ENCODE measurements at places on chromosomes 3 and 15.

- no peak for DNase-seq
These were observed 220.5 kb upstream of the ADAMTS9 start for GRCh38 chr3:64908251-64908685.

DNA sequence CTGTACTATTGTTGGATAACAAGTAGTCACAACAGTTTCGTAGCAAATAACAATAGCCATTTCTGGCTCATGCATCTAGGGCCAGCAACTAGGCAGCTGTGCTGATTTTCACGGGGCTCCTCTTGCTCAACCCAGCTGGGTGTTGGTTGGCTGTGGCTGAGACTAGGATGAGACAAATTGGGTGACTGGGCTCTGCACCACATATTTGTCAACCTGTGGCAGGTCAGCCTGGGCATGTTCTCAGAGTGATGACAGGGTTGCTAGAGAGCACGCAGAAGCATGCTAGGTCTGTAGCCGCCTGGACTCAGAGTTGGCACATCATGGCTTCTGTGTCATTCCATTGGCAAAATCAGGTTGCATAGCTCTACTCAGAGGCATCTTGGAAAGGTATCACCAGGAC is 175.9 kb downstream of the OTOL1 start:
- no peak for DNase-seq

- no peak for DNase-seq
These were observed 55.7 kb upstream of the APEH start for GRCh38 chr3:49618412-49618811.

- no peak for DNase-seq
These were observed 137.3 kb downstream of the CACNA2D3 start for GRCh38 chr3:54259636-54260035.

- no peak for DNase-seq
These were observed 231.8 kb downstream of the TP63 start for GRCh38 chr3:189863031-189863430.

- DNase-seq, result no peak
These were observed 5.0 kb upstream of the KPNA1 start for GRCh38 chr3:122519693-122520092.

DNA sequence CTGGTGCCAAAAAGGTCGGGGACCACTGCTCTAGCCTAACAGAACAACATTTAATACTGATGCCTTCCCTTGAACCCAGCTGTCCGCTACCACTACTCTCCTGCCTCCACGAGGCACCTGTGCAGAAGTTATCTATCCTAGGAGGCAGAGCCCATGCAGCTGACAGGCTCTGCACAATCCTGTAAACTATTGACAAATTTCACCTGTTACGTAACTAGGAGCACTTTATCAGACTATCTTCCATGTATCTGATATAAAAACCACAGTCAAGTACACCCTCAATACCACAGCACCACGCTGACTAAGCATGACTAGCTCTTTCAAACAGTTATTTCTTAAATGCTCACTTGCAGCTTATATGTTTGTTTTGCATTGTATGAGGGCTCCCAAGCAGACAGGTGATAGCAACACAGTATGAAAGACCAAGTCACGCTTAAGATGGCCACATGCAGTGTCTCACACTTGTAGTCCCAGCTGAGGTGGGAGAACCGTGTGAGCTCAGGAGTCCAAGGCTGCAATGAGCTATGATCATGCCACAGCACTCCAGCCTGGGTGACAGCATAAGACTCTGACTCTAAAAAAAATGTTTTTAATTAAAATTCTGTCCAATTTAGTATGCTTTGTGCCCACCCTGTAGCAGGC is 4.5 kb upstream of the IL17RC start:
- DNase-seq, result no peak

- DNase-seq, result no peak
These were observed 127.6 kb downstream of the ARNT2 start for GRCh38 chr15:80531796-80532195.

GRCh38 chr3:160618878-160619277 is 53.5 kb upstream of the KPNA4 start:
- DNase-seq, result no peak

- DNase-seq, result no peak
These were observed 71.0 kb downstream of the B3GNT5 start for GRCh38 chr3:183324083-183324482.

- no peak for DNase-seq
These were observed 58.5 kb downstream of the ADAMTS7 start for GRCh38 chr15:78752492-78753358.

DNA sequence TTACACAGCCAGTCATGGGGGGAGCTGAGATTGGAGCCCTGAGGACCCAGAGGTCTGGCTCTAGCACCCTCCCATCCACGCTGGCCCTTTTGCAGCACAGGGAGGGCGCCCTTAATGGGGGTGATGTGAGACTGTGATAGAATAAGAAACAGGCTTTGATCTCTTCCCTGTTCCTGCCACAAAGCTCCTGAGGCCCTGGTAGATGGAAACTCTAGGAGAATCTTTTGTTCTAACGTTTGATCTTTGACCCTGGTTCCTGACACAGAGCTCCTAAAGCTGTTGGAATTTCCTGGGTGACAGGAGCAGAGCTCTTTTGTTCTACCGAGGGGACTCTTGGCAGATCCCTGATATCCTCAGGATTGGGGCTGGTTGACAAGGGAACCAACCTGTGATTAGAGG is 1.2 kb upstream of the UROC1 start:
- DNase-seq, result no peak

DNA sequence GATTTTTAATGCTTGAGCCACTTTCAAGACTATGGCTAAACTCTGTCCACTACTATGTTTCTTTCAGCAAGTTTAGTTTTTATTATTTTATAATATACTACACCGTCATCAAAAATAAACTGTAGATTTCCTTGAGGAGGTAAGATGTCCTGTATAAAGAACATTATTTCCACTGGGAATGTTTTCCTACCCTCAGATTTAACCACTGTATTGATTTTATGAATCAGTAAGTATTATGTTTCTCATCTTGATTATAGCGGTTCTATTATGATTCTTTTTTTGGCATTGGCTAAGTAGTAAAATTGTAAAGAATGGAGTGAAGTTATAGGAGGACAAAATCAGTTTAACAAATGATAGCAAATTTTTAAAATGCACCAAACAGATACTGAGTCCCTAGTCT is 44.4 kb downstream of the ADAM10 start:
- DNase-seq, result no peak

GRCh38 chr15:95475067-95475466 is 855.4 kb upstream of the NR2F2 start:
- no peak for DNase-seq

GRCh38 chr15:57789225-57789624 is 82.7 kb downstream of the POLR2M start:
- no peak for DNase-seq

GRCh38 chr3:165635791-165636683 is 201.2 kb downstream of the BCHE start:
- no peak for DNase-seq

- DNase-seq, result no peak
These were observed 387 bp downstream of the GNB4 start for GRCh38 chr3:179450901-179451264.

- no peak for DNase-seq
These were observed 51.3 kb upstream of the MTMR10 start for GRCh38 chr15:31042751-31043150.

DNA sequence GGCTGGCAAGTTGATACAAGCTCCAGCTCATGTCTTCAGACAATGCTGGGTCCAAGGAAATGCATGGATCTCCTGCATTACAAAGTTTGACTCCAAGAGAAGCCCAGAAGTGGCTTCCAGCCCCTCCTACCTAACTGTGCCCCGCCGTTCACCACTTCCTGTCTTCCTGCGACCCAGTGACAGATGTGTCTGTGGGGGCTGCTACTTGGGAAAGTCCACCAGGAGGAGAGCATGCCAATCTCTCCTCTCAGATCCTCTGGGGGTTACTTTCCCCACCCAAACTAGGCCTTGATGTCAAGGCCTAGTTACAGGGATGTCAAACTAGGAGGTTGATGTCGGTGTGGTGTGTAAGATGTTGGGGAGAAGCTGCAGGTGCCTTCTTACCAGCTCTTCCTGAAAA is 133.6 kb upstream of the RASGRP1 start:
- no peak for DNase-seq

DNA sequence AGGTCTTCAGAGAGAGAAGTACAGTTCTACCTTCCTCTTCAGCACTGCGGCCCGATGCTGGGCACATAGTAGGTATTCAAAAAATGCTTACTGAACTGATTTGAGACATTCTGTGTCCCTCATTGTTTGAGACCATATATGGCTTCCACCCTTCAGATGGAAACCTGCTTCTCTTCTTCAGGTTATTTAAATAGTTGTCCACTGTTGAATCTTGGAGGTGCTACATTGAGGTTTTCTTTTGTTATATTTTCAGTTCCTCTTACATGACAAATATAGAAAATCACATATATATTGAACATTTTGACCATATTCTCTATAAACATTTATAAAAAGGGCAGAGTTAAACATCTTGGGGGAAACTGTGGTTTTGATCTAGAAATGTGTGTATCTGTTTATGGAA is 200.2 kb upstream of the LRRC3B start:
- DNase-seq, result no peak

DNA sequence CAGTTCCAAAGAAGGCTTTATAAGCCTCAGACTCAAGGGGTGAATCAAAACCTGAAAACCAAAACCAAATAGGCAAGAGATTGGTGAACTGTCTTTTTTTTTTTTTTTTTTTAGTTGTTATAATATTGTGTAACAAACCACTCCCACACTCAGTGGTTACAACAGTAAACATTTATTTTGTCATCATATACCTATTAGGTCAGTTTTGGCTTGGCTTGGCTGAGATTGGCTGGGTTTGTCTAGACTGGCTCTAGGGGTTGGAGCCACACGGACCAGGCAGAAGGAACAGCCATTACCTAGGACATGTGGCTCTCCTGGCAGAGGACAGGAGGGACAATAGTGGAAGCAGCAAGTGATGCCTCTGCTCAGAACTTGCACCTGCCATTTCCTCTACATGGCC is 26.4 kb upstream of the RYR3 start:
- no peak for DNase-seq
